ENCODE measurements at places on chromosomes 3 and 15.

GRCh38 chr3:8981296-8981695, 18.0 kb upstream of the RAD18 start:
- no peak for DNase-seq

DNA sequence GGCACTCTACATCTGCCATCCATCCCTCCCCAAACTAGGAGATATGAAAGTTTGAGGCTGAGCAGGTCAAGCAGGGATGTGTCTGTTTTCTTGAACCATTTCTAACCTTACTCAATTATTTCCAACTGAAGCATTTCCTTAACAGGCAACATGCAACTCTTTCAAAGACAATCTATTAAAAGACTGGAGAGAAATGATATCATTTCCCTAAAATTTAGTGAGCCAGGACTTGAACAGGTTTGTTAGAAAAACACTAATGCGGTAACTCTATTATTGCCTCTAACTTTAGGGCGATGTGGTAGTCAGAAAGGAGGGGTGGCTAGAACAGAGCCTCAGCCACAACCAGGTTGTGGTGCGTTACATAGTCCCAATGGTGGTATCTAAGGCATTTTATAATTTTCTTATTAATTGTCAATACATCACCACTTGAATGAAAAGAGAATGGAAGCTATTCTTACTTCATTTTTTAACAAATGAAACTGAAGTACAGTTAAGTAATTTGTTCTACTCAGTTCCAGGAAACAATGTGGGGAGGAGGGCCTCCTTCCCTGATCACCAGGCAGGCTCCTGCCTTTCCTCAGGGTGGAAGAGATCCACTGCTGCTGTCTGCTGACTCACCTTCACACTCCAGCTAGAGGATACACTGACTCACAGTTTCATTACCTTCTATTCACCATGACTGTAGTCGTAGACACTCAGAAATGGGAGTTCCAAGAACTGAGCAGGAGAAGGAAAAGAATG, 22.8 kb downstream of the MYO1E start:
- DNase-seq, result peak; percentile 54

DNA sequence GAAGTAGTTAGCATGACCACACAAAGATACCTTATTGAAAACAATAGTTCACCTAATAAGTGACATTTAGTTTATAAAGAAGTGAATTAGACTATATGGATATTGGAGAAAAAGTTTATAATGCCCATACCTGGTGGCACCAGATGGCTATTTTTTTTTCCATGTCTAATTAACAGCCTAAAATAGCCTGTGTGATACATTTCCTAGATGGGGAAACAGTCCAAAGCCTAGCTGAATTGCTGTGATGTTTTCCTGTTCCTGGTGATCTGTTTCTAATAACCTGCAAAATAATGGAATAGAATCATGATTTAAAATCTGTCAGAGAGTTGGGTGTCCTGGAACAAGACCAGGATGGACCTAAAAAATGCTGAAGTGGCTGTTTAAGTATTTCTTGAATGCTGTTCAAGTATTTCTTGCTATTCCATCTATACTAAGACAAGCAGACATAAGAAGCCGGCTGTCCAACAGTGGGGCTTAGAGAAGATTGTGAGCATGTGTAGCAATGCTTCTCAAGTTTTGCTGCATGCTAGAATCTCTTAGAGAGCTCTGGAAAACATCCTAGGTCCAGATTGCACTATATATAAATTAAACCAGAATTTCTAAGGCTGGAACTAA, 31.3 kb downstream of the LRRC3B start:
- no peak for DNase-seq

GRCh38 chr3:123883701-123884202, 380 bp downstream of the MYLK start:
- DNase-seq, result no peak

DNA sequence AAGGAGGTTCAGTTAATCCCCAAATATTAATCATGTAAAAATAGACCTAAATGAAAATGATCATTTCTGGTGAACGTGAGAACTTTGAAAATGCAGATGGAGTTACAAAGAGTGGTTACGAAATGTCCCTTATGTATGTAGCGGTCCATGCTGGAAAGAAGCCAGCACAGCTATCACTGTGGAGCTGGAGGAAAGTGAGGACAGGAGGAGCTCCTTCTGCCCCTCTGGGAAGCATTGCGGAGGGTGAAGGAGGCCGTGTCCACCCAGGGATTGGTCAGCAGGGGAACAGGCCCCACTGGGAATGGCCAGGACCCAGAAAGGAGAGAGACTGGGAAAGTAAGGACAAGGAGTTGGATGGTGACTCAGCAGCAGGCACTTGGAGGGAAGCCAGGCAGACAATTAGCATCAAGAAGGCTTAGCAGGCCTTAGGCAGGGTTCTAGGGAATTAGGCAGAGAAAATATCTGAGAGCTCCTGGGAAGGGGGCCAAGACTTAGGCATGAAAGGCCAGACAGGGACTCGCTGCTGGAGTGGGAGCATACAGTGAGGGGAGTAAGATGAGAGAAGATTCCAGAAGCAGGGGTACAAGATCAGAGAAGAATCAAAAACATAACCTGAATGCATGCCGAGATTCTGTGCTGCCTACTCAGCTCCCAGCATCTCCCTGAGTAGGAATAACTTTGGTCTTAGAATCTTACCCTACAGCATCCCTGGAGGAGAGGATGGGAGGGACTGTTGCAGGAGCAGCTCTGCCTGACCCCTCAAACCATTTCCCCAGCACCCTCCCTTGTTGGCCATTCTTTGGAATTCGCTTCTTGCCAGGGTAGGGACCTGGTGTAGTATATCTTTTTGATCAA, 171.0 kb upstream of the UMPS start:
- no peak for DNase-seq

DNA sequence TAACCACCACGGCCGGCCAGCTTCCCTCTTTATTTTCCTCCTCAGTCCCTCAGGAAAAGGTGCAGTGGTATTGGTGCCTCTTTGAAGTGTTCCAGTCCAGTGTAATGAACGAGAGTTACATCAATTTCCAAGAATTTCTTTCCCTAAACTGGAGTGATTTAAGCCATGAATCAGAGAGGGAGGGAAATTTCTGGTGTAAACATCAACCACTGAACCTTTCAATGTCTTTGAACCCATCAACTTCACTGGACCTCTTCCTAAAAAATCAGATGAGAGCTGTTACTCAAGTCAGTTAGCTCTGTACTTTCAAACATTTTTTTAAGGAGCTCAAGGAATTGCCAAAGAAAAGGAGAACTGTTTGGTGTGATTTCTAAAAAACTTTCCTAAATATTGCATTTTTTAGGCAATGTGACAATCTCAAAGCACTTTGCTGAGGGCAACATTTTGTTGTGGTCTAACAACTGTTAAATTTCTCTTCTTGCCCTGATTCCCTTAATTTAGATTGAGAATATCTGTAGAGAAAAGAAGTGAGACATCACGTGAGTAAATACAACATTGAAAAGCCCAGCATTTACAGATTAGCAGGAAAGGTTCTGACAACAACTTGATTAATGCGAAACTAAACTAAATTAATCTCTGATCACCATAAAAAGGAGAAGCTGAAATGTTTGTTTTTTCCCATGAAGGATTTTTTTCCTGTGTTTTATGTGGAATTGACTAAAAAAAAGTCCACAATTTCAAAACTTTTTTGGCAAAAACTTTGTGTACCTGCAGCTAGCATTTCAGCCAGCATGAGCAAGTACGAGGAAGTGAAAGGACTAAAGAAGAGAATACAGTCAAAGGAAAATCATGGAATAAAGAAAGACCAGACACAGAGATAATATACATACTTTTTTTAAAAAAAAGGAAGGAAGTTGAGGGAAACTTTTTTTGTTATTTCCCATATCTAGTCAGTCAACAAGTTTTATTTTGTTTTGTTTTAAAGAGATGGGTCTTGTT, 9.1 kb upstream of the DAZL start:
- peak; percentile 41 for DNase-seq

DNA sequence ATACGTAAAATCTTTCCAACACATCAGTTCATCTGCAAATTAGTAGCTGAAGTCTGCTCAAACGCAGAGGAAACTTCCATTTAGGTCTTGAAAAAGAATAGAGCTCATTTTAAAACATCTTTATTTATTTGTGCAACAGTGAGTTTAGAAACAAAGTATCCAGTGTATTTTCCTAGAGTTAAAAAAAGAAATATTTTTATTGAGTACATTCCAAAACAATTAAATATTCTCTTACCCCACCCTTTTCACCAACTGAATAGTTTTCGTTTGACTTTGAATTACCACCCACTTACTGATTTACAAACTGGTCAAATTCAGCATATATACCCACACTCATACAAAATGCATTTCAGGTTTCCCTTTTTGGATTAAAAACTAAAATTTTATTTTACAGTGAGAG, 104.7 kb downstream of the ZBTB20 start:
- no peak for DNase-seq

DNA sequence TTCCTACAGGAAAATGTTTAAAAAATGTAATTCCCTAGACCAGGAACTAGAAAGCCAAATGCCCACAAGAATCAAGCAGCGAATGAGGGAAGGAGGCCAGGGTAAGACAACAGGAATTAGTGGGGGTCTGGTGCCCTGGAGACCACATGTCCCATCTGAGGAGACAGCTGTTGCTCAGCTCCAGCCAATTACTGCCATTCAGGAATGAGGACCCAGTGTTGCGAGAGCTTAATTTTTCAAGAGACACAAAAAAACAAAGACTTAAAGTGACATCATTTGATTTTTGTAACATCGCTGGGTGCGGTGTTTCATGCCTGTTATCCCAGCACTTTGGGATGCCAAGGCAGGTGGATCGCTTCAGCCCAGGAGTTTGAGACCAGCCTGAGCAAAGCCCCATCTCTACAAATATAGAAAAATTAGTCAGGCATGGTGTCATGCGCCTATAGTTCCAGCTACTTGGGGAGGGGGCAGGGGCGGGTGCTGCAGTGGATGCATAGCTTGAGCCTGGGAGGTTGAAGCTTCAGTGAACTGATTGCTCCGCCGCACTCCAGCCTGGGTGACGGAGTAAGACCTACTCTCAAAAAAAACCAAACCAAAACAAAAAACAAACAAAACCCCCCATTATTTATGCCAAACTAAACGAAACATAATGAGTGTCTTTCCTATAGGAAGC, 52.8 kb upstream of the LRIG1 start:
- no peak for DNase-seq

- no peak for DNase-seq
Observed at GRCh38 chr15:26943866-26944265, 27.1 kb upstream of the GABRG3 start.

DNA sequence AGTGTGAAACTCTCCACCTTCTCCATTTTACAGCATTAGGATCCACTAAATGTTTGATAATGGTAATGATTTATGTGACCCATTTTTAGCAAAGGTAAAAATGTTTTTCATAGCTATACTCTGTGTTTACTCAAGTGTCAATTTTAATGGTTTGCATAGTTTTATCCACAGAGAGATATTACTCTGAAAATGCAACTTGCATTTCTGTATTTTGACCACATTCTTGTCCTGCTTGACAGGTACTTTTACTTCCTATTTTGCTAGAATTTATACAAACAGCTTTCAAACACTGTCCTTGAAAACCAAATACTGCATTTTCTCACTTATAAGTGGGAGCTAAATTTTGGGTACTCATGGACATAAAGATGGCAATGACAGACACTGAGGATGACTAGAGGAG, 62.9 kb downstream of the SERPINI1 start:
- DNase-seq, result no peak

DNA sequence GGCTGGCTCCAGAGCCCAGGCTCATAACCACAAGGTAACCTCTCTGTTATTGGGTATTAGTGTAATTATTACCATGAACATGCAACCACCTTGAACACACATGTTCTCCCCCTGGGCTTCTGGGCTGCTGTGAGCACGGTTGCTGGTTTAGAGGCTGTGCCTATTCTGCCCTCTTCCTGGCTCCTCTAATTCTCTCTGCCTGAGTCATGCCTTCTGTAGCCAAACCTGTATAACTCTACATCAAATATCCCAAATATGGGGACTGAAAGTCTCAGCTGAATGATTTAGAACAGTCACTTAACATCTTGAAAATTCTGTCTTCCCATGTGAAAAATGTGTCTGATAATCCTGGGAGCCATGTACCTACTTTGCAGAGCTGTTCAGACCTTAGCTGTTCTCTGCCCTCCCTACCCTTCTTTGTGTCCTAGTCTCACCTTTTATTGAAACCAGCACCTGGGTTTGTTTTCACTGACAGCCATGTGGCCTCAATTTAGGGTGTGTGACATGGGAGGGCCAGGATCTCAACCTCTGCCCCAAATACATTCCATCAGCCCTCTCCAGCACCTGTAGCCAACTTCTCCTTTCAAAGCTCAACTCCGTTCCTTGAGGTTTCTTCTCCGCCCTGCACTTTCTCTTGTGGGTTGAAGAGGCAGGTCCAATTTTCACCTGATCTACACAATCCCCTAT, 60.7 kb downstream of the PDZRN3 start:
- no peak for DNase-seq

DNA sequence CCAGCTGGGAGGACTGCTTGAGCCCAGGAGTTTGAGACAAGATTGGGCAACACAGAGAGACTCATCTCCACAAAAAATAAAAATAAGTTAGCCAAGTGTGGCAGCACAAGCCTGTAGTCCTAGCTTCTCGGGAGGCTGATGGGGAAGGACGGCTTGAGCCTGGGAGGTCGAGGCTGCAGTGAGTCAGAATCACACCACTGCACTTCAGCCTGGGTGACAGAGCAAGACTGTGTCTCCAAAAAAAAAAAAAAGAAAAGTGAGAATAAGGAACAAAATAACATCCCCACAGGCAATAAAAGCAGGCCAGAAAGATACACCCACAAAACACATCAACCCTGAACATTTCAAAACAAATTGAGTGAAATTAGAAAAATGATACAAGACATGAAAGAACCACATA, 48.7 kb upstream of the OCA2 start:
- peak; percentile 55 for DNase-seq

- no peak for DNase-seq
Observed at GRCh38 chr3:125128861-125129501, 73.2 kb upstream of the HEG1 start.

DNA sequence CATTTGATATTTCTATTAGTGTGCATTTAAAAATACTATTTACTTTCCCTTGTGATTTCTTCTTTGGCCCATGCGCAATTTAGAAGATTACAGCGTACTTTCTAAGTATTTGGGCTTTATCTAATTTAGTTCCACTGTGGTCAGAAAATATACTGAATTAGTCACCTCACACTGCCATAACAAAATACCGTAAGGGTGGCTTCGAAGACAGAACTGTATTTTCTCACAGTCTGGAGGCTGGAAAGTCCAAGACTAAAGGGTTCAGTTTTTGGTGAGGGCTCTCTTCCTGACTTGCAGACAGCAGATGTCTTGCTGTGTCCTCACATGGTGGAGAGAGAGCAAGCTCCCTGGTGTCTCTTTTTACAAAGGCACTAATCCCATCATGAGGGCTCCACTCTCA, 286.2 kb downstream of the ADAMTSL3 start:
- no peak for DNase-seq

DNA sequence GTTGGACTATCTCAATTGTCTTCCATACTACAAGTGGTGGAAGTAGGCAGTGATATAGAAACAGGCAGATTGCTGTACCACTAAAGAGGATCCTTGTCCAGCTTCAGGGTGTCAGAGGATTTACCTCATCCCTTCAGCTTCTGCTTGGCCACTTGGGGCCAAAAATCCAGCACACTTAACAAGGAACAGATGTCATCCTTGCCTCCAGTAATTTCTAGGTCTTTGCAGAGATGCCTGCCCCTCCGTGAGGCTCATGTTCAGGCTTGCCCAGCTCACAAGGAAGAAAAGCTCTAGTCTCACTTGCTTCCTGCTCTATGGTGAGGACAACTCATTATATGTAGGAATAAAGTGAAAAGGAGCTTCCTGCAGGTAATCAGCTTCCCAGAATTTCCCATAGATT, 510.3 kb downstream of the EPHA3 start:
- no peak for DNase-seq

All from inflammatory macrophage treated with lipopolysaccharide for 1 hour (primary cell).